Prostate gland (tissue), 2 donors: ENCODE measurements at places on chromosomes 13 and 19.

GRCh38 chr13:38167164-38167822 is 182.4 kb upstream of the UFM1 start:
- no peak for DNase-seq

DNA sequence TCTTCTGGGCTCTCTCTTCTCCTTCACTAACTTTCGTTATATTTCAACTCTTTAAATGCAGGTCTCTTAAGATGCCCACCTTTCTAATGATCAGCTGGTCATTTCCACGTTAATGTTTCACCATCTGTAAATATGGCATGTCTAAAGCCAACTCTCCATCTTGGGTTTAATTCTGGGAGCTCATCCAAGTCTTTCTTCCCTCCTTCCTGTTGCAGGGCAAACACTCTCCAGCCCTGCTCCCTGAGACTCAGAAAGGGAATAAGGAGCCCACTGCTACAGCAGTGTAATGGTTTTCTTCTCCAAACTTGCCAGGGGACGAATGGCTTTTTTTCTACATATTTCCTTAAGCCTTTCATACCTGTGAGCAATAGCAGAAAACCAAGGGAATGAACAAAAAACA is 73.3 kb upstream of the SOX1 start:
- DNase-seq: no peak

DNA sequence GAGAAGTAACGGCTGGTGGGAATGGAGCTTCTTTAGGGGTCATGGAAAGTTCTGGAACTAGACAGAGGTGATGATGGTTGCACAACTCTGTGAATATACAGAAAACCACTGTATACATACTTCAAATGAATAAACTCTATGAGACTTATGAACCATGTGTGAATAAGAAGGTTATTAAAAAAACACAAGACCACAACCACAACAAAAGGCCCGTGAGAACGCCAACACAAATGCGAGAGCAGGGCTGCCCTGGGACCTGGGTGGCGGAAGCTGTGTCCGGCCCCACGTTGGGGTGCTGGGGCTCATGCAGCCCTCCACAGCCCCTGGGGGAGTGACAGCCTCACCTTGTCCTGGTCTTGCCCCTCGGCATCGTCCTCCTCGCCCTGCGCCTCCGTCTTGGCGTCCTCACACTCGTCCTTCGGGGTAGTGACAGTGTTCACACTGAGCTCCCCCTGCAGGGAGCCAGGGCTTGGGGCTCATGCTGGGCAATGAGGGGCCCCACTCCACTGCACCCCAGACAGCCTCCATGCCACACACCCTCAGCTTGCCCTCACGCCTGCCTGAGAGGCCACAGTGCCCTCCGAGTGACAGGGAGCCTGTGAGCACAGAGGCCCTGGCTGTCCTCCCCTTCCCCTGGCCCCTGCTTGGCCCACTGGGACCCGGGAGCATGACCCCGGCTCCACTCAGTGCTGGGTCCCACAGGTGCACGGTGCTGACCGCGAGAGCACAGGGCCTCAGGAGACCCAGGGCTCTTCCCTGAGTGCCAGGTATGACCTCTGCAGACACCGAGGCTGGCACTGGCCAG is 16.0 kb downstream of the IZUMO4 start:
- no peak for DNase-seq

- no peak for DNase-seq
These were observed 3.0 kb upstream of the SLC6A16 start for GRCh38 chr19:49327878-49328544.

DNA sequence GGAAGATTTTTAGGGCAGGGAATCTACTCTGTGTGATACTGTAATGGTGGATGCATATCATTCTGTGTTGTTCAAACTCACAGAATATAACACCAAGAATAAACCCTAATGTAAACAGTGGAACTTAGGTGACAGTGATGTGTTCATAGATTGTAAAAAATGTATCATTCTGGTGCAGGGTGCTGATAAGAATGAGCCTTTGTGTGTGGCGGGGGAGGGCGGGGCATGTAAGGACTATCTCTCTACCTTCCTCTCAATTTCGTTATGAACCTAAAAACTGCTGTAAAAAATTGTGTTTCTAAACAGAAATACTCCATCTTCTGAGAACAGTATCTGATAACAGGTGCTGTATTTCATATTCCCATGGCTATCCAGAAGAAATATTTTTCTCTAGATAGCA is 35.6 kb downstream of the TNFRSF19 start:
- no peak for DNase-seq

DNA sequence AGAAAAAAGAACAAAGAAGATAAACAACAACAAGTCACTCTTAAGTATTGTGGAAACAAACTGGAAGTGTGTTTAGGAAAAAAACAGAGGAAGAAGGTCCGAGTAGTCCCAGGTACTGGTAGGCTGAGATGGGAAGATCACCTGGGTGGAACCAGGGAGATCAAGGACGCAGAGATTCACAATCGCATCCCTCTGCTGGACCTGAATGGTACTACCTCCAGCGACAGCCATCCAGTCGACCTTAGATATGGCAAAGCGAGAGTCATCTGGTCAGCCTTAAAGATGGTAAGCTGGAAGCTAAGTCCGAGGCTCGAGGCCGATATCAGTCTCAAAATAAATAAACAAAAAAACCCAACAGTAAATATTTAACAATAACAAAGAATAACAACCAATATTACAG is 44.9 kb upstream of the ZNF91 start:
- DNase-seq: no peak

GRCh38 chr19:31214997-31215396 is 134.2 kb downstream of the TSHZ3 start:
- DNase-seq: no peak

DNA sequence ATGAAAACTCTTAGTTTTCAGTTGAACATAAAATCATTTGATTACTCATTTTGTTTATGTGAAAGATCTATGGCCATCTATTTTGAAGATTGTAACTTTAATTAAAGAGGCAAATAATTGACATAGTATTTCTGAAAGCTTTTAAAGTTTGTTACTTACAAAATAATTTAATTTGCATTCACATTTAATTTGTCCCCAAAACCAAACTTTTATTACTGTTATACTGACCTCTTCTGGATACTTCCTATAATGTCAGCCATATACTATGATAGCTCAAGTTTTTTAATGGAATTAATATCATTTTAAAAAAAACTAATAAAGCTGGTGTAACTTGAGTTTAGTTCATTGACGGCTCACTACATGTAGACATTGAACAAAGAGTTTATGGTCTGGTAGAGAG is 4.9 kb upstream of the SGCG start:
- no peak for DNase-seq

- no peak for DNase-seq
These were observed 44.3 kb downstream of the BBC3 start for GRCh38 chr19:47186446-47187334.

- no peak for DNase-seq
These were observed 39.9 kb downstream of the FBN3 start for GRCh38 chr19:8109455-8109854.

DNA sequence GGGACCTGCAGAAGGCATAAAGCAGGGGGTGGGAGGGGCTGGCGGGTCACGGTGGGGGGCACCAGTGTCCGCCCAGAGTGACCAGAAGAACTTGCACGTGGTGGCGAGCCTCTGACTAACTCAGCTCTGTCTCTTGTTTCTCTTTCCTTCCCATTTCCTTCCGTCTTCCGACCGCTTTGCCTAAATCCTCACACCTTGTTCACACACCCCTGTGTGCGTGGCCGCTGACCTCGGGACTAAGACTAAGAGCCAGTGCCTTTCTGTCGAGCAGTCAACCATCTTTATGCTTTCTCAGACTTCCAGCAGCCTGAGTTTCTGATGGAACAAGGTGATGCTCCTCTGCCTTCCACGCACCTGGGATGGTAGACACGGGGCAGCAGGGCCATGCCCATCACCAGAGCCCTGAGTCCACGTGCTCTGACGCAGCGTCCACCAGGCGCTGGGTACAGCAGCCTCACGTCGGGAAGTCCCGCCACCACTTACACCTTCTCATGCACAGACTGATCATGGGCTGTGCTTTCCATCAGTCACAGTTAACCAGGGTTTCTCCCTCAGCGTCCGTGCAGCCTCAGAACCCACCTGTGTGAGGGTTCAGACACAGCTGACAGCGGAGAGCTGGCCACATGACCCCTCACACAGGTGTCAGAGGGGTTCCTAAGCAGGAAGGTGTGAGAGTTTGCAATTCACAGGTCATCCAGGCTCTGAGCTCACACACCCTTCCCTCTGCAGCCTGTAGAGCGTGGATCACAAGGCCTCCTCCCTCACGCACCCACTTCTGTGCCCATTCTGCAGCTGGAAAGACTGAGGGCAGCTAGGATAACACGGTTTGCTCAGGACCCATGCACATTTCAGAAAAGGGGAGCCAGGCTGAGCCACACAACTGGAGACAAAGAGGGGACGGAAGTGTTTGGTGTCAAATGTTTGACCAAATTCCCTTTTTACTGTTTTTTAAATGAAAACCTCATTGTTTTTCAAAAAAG is 90.7 kb upstream of the MCF2L start:
- DNase-seq: no peak
